NCI-H1694 (cell line): ENCODE measurements at places on chromosomes 4 and X.

GRCh38 chr4:185779517-185779916 is 32.5 kb downstream of the SORBS2 start:
- DNase-seq: no peak

DNA sequence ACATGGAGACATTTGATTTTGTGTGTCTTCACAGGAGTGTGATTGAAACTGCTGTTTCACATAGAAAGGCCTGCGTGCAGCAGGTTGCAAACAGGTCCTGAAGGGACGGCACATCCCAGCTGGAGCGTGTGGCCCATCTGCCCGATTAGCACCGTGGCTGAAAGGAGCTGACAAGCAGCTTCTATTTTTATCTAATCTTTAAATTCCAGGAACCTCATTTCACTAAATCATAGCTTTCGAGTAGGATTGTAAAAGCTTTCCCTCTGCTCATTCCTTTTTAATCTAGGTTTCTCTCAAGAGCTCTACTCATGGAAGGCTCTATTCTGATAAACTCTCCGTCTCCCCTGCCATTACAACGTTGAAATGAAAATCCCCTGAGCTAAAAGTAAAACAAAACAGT is 106.8 kb downstream of the FSTL5 start:
- DNase-seq: no peak

DNA sequence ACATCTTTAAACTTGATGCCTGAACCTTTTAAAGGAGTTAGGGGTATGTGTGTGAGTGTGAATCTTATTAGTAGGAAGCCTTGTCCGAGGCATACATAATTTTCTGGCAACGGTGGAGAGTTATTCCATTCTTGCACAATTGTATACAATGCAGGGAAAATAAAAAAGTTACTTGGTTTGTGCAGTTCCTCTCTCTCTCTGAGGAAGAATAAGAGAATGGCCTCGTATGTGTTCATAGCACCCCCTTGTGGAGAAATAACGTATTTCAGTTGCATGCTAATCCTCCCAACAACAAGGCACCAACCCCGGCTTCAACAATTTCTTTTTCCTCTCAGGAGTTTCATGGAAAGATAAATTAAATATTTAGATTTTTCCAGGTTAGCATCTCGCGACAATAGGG is 33.7 kb upstream of the FGF13 start:
- DNase-seq: no peak

GRCh38 chr4:123977641-123978081 is 581.1 kb downstream of the SPRY1 start:
- no peak for DNase-seq

DNA sequence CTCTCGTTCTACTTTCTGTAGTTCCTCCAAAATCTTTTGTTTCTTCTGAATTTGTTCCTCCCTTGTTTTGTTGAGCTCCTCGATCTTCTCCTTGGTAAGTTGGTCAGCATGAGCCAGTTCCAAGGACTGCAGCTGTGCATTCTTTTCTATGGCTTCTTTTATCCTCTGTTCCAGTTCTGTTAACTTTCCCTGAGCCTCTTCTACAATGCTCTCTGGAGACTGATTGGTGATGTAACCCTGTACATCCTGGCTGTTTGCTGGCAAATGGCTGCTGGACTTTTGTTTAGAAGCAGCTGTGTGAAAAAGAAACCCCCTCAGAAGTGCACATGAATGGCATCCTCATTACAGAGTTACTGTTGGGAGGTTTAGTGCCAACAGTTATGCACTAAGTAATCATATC is 70.5 kb upstream of the COX18 start:
- no peak for DNase-seq

DNA sequence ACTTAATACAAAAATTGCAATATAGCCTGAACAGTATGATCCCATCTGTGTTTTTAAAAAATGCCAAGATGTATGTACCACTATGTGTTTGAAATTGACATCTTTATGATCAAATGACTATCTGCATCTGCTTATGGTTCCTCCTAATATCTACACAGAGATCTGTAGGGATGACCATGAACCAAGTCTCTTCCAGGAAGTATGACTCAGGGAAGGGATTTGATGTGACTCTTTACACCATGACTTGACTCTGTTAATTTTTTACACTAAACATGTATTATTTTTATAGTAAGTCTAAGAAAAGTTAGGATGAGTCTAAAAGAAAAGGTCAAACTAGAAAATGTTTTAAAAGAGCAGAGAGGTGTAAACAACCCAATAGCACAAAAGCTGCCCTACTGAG is 164.0 kb downstream of the SH3KBP1 start:
- no peak for DNase-seq

GRCh38 chr4:25013756-25014661 is 16.7 kb downstream of the LGI2 start:
- no peak for DNase-seq

DNA sequence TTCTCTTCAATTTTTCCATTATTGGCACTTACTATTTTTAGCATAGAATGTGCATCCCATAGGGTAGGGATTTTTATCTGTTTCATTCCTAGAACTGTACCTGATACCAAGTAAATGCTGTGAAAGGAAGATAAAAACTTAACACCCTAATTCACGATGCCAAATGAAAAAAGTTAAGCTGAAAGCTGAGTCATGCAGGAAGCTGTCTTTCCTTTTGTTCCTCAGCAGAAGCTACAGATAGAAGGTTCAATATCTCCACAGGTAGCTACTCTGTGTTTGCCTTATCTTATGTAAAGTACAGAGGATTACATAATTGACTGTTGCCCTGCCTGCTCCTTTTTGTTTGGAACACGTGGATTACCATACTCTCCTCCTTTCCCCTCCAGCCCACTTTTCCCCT is 77.0 kb downstream of the LRP2BP start:
- no peak for DNase-seq

GRCh38 chrX:87896057-87896456 is 378.5 kb downstream of the KLHL4 start:
- DNase-seq: no peak

- DNase-seq: no peak
Observed at GRCh38 chr4:182492423-182492822, 249.2 kb downstream of the TENM3 start.

DNA sequence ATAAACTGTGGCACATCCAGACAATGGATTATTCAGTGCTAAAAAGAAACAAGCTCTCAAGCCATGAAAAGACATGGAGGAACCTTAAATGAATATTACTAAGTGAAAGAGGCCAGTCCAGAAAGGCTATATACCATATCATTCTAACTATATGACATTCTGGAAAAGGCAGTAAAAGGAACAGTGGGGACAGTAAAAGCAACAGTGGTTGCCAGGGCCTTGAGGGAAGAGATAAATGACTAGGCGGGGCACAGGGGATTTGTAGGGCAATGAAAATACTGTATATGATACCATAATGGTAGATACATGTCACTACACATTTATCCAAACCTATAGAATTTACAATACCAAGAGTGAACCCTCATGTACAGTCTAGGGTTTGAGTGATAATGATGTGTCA is 115.3 kb downstream of the ATP8A1 start:
- no peak for DNase-seq

DNA sequence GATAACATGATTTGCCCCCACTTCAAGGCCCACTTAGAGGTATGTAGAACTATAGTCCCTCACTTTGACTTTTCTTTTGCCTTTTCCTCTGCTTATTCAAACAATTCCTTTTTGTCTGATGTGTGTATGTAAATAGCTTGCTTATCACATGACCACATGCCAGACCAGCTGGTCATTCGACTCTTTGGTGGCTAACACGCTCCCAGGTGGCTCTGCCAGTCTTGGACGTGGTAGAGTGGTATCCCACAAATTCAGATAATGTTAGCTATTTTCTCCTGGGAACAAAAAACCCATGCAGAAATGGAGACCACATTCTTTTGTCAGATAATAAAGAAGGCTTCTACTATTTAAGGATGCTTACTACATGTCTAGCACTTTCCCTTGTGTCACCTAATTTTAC is 47.9 kb downstream of the ARHGAP24 start:
- no peak for DNase-seq

DNA sequence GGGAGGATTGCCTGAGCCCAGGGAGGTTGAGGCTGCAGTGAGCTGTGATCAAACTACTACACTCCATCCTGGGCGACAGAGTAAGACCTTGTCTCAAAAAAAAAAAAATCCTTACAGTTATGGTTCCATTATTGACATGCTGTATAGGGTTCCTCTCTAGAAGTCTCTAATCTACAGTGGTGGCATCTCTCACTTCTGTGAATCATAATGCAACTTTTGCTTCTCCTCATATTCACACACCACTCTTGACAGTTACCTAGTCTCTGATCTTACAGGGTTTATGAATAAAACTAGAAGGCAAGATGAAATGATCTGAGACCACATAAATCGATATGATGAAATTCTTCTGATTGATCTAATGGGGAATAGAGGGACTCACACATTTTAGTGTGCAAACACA is 40.6 kb downstream of the DOCK11 start:
- DNase-seq: no peak
